Activated T-cell treated with anti-CD3 and anti-CD28 coated beads, Interleukin-2, amount 50 U/mL, for 72 hours (primary cell): ENCODE measurements at places on chromosomes 4 and X. TPM values are rescaled to one million over a fixed set of nuclear protein-coding genes. Genes with fewer than 3 reads are reported as not detected.

DNA sequence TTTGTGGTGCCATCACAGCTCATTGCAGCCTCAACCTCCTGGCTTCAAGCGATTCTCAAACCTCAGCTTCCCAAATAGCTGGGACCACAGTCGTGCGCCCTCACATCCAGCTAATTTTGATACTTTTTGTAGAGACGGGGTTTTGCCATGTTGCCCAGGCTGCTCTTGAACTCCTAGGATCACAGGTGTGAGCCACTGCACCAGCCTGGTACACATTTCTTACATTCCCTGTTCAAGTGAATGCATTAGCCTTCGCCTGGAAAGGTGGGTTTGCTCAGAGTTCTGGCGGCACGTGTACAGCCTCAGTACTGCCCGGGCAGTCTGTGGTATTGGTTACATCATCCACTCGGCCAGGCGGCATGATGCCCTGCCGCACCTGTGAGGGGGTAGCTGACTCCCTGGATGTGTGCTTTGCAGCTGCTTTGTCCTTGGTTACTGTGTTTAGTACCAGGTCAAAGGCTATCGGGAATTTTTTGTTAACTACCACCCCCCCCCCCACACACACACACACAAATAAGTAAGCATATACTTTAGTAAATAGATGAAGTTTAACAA, 57.1 kb downstream of the TNIP2 start:
- H3K27me3 ChIP-seq = no peaks in the 10 kb centered on the region
- H3K27ac ChIP-seq = peak overlapping the region; percentile 80
- no peak for DNase-seq
- H3K36me3 ChIP-seq = peaks cover 4% of the 10 kb centered on the region
- peaks cover 9% of the 10 kb centered on the region for H3K4me1 ChIP-seq

DNA sequence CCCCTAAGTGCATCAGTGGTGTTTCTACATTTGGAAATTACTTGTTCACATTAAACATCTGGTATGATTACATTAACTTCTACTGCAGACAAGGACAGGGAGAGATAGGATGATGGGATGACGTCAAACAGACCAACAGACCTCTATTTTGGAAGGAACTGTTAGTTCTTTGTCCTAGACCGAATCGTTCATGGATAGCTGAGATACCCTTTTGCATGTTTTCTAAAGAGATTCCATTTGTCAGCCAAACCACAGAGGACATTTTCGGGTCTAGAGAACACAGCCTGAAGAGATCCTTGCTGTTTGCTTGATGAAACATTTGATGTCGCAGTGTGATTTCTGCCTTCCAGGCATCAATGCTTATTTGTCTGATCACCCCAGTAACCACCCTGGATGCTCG, 27.7 kb downstream of the CHST7 start:
- no peak overlapping the region for H3K4me3 ChIP-seq
- H3K36me3 ChIP-seq = no peaks in the 10 kb centered on the region
- no peak for DNase-seq
- H3K27ac ChIP-seq = no peak overlapping the region

DNA sequence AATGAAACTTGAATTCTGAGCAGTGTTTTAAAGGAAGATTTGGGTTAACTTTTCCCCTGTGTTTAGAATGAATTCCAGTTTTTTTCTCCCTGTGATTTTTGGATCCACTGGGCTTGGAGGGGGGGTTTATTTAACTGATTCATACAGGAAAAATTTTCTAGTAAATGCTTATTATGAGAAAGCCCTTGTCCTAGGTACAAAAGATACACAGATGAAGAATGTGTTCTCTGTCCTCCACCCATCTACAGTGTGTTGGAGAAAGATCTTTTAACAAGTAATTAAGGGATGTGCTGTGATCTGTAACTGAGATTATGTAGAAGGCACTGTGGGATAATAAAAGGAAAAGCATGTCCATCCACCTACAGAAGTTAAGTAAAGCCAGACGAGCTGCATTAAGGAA, 103.9 kb downstream of the STIM2 start:
- peaks cover 28% of the 10 kb centered on the region for H3K4me1 ChIP-seq
- no peak overlapping the region for H3K4me3 ChIP-seq
- no peak overlapping the region for H3K27ac ChIP-seq
- peaks cover 3% of the 10 kb centered on the region for H3K36me3 ChIP-seq
- no peak for DNase-seq

DNA sequence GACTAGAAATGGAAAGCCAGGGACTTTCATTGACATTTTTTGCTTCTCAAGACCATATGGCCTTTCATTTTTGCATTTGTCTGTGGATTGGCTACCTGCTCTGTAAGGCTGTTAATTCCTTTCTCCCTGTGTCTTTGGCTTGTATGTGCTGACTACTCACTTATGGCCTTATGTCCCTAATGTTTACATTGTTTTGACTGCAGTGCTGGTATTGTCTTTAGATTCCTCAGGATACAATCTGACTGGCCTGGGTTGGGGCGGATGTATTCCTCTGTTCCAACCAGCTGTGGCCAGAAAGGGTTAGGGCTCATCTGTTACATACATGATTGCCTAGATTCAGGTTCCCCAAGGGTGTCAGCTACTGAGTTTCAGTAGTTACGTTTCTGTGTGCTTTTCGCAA, 108.1 kb downstream of the RAPGEF2 start:
- H3K4me3 ChIP-seq = no peak overlapping the region
- no peaks in the 10 kb centered on the region for H3K27me3 ChIP-seq
- DNase-seq = no peak
- no peak overlapping the region for H3K27ac ChIP-seq

FUNDC2 gene
- 34.6 TPM for total RNA-seq

GRCh38 chrX:150446151-150446550, 83.0 kb downstream of the MAMLD1 start:
- peaks cover 10% of the 10 kb centered on the region for H3K27me3 ChIP-seq
- H3K4me1 ChIP-seq = peaks cover 7% of the 10 kb centered on the region
- H3K4me3 ChIP-seq = no peak overlapping the region
- no peaks in the 10 kb centered on the region for H3K36me3 ChIP-seq

DNA sequence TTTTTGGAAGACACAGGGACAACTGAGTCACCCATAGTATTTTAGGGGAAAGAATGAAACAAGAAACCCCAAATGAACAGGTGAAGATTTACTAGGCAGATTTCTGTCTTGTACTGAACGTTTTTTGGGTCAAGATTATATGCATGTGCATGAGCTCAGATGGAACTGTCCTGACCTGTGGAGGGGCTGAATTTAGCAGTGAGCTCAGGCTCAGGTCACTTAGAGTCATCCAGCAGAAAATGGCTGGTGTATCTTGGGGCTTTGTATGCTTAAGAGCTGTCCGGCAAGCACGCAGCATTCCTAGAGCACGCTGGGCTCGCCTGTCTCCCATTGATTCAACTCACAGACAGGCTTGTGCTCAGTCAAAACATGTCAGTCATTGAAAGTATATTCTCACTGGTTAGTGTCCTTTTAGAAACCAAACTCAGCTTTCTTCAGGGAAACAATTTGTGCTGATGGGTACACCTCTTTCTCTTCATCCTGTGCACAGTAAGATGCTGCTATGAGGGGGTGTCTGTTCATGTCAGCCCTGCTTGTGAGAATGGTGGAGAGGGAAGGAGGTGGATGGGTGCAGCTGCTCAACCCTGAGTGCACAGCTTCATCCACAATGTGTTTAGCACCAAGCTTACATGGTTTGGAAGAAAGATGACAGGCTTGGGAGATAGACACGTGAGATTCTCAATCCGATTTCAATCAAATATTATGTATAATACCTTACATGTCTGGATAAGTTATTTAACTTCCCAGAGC, 47.5 kb upstream of the PDLIM3 start:
- H3K27ac ChIP-seq = no peak overlapping the region
- H3K4me3 ChIP-seq = no peak overlapping the region
- H3K4me1 ChIP-seq = peaks cover 25% of the 10 kb centered on the region
- peaks cover 51% of the 10 kb centered on the region for H3K27me3 ChIP-seq
- no peaks in the 10 kb centered on the region for H3K36me3 ChIP-seq

GRCh38 chr4:76758290-76758882, 139.6 kb downstream of the SOWAHB start:
- H3K27ac ChIP-seq = no peak overlapping the region
- H3K4me3 ChIP-seq = no peak overlapping the region
- H3K36me3 ChIP-seq = no peaks in the 10 kb centered on the region
- no peak for DNase-seq

DNA sequence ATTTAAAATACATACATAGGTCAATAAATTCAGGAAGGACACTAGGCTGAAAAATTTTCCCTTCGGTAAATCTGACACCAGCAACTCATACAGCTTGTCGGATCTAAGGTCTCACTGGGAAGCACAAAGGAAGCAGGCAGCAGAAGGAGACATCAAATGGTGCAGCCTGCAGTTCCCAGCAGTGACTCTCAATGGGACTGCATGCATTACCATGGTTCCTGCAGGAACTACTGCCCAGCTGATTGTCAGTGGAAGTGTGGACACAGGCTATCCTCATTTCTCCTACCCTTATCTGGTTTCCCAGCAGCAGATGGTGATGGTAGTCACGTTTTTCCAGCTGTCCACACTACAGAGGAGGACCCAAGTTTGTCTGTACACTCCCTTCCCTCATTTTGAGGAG, 113.3 kb downstream of the PPP1R2C start:
- DNase-seq = no peak
- H3K27ac ChIP-seq = no peak overlapping the region
- no peaks in the 10 kb centered on the region for H3K36me3 ChIP-seq
- H3K4me3 ChIP-seq = no peak overlapping the region

DNA sequence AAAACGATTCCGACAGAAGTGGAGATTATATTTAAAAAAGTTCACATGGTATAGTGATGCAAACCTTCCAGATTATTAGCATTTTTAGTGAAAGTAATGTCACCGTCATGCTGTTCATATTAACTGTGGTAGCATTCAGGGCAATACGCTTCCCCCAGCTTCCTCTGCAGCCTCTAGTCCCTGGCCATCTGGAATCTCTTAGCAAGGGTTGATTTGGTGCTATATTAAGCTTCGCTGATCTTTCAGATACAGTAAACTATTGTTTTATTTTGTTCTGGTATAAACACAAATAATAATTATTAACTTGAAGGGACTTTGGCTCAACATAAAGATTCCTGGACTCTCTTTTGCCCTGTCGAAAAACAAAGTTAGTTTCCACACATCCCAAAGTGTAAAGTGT, 1080.5 kb upstream of the TENM3 start:
- DNase-seq = no peak
- no peaks in the 10 kb centered on the region for H3K36me3 ChIP-seq
- H3K4me3 ChIP-seq = no peak overlapping the region
- H3K4me1 ChIP-seq = no peaks in the 10 kb centered on the region

DNA sequence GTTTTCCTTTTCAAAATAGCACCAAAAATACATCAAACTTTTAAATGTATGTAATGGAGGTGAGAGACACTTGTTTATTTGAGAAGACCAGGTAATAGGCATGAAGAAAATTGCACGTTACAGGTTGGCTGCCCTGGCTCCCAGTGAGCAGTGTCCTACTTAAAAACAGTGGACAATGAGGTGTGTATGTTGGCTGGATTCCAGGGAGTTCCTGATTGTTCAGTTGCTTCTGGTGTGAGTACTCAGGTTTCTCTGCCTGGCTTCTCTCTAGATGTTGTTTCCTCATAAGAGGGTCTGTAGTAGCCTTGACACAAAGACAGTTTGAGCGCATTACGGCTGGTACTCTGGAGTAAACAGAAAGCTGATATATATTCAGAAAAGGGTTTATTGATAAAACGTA, 29.4 kb downstream of the SNX25 start:
- no peaks in the 10 kb centered on the region for H3K27me3 ChIP-seq
- H3K4me1 ChIP-seq = peaks cover 18% of the 10 kb centered on the region
- H3K4me3 ChIP-seq = no peak overlapping the region
- peaks cover 3% of the 10 kb centered on the region for H3K36me3 ChIP-seq

DNA sequence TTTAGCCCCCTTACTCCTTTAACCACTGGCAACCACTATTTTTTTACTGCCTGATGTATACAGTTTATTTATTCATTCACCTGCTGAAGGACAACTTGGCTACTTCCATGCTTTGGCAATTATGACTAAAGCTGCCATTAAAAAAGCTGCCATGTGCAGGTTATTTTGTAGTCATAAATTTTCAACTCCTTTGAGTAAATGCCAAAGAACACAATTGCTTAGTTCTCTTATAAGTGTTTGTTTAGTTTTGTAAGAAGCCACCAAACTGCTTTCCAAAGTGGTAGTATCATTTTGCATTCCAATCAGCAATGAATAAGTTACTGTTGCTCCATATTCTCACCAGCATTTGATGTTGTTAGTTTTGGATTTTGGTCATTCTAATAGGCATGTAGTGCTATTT, 1831.8 kb downstream of the PCDH7 start:
- DNase-seq = no peak
- H3K4me3 ChIP-seq = no peak overlapping the region
- no peaks in the 10 kb centered on the region for H3K4me1 ChIP-seq
- no peak overlapping the region for H3K27ac ChIP-seq

FAM47A gene
- total RNA-seq = not detected

DNA sequence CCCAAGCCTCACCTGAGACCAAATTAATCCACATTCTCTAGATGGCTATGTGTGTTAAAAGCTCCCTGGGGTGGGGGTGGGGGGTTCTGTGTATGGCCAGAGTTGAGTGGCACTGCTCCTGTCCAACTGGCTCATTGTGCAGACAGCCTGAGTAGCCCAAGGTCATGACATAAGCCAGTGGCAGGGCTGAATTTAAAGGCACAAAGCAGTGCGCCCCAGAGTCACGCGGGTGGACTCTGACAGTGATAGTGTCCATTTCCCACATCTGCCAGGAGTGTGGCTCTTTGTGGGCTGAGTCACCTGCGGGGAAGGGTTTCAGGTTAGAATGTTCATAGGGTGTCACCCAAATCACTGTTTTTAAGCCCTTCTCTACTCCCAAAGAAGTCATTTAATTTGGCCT, 45.4 kb downstream of the SCD5 start:
- no peaks in the 10 kb centered on the region for H3K36me3 ChIP-seq
- H3K27me3 ChIP-seq = peaks cover 6% of the 10 kb centered on the region
- H3K27ac ChIP-seq = no peak overlapping the region
- H3K4me3 ChIP-seq = no peak overlapping the region

PHKA2 gene
- 27.2 TPM for total RNA-seq

- H3K4me3 ChIP-seq = no peak overlapping the region
- peaks cover 5% of the 10 kb centered on the region for H3K27me3 ChIP-seq
- H3K27ac ChIP-seq = no peak overlapping the region
- no peak for DNase-seq
- H3K4me1 ChIP-seq = peaks cover 9% of the 10 kb centered on the region
Observed at GRCh38 chr4:7646384-7647061, 211.8 kb upstream of the PSAPL1 start.

DNA sequence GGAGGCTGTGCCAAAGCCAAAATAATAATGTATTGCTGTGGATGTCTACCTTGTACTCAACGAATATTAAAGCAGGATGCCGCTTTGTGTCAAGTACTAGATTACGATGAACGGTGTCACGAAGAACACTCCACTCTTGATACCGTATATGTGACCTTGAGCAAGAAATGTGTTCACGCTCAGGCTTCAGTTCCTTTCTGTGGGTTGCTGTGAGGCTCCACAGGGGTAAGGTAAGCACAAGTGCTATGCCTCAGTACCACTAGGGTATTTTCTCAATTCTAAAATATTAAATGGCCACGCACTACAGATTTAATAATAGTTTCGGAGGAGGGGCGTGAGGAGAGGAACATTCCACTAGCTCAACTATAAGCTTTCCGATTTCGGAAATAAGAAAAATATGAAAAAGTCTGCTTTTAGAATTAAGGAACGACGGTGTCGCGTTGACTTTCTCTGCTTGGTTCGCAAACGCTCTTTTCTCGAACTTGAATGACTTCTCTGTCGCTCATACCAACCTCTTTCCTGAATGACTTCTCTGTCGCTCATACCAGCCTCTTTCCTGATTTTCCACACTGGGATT, 607 bp upstream of the SCOC start:
- H3K4me3 ChIP-seq = no peak overlapping the region
- no peaks in the 10 kb centered on the region for H3K27me3 ChIP-seq
- peaks cover 45% of the 10 kb centered on the region for H3K4me1 ChIP-seq
- H3K36me3 ChIP-seq = no peaks in the 10 kb centered on the region
- peak; percentile 31 for DNase-seq
- no peak overlapping the region for H3K27ac ChIP-seq
